ENCODE measurements at places on chromosomes 11 and 22. TPM values are rescaled to one million over a fixed set of nuclear protein-coding genes. Genes with fewer than 3 reads are reported as not detected.

- H3K27me3 ChIP-seq, result no peaks in the 10 kb centered on the region
- H3K27ac ChIP-seq, result no peak overlapping the region
- peaks cover 10% of the 10 kb centered on the region for H3K4me1 ChIP-seq
- DNase-seq, result no peak
- no peak overlapping the region for H3K4me3 ChIP-seq
Measured at GRCh38 chr11:100785148-100785983, 98.3 kb downstream of the ARHGAP42 start.

The FXYD6 gene
- 35.0 TPM for polyA plus RNA-seq

DNA sequence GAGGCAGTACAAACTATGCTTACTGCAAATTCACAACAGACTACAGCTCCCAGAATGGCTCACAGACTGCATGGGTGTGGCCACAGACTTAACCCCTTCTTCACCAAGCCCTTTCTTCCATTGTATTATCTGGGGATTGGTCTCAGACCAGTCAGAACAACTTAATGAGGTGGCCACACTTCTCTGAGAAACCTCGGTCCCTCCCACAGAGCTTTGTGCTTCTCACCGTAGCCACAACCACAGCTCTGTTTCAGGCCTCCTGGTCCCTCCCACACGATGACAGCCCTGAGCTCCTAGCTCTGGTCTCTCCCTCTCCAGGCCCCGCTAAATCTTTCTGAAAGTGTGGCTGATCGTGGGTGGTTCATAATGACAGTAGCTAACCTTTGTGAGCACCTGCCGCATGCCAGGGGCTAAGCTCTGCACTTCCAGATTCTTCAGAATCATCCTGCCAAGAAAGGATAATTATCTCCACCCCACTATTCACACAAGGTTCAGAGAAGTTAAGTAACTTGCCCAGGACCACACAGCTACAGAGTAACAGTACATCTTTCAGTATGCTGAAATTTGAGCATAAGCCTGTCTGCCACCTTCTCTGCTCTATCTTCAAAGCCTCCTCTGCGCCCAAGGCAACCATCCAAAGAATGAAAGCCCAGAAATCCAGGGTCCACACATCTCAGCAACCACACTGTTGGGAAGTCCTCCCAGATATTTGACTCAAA is 5.4 kb downstream of the PDE2A start:
- no peak for DNase-seq
- H3K27me3 ChIP-seq, result peaks cover 57% of the 10 kb centered on the region
- H3K4me1 ChIP-seq, result no peaks in the 10 kb centered on the region
- no peak overlapping the region for H3K27ac ChIP-seq
- no peak overlapping the region for H3K4me3 ChIP-seq
- H3K36me3 ChIP-seq, result no peaks in the 10 kb centered on the region

The P2RY2 gene
- 6.5 TPM for polyA plus RNA-seq

- no peaks in the 10 kb centered on the region for H3K4me1 ChIP-seq
- H3K36me3 ChIP-seq, result no peaks in the 10 kb centered on the region
- no peak overlapping the region for H3K27ac ChIP-seq
- no peak for DNase-seq
- no peak overlapping the region for H3K4me3 ChIP-seq
- no peaks in the 10 kb centered on the region for H3K27me3 ChIP-seq
Measured at GRCh38 chr11:40185793-40186192, 1273.7 kb downstream of the LRRC4C start.

DNA sequence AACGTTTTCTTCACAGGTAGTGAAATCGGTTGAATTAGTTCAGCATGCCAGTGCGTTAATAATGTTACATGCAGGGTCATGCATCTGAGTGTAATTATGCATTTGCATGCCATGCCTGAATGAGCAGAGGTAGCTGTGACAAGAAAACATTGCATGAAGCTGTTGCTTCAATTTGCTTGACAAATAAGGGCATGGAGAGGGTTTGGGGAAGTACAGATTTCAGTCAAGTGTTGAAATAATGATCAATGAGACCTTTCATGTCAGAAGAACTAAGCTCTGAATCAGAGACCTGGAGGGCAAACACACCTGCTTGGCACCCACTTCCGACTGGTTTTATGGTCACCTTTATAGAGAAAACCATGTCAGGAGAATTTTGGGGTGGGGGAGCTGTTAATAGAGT is 221.4 kb downstream of the DBX1 start:
- DNase-seq, result no peak
- no peak overlapping the region for H3K4me3 ChIP-seq
- H3K4me1 ChIP-seq, result no peaks in the 10 kb centered on the region
- H3K27ac ChIP-seq, result no peak overlapping the region

DNA sequence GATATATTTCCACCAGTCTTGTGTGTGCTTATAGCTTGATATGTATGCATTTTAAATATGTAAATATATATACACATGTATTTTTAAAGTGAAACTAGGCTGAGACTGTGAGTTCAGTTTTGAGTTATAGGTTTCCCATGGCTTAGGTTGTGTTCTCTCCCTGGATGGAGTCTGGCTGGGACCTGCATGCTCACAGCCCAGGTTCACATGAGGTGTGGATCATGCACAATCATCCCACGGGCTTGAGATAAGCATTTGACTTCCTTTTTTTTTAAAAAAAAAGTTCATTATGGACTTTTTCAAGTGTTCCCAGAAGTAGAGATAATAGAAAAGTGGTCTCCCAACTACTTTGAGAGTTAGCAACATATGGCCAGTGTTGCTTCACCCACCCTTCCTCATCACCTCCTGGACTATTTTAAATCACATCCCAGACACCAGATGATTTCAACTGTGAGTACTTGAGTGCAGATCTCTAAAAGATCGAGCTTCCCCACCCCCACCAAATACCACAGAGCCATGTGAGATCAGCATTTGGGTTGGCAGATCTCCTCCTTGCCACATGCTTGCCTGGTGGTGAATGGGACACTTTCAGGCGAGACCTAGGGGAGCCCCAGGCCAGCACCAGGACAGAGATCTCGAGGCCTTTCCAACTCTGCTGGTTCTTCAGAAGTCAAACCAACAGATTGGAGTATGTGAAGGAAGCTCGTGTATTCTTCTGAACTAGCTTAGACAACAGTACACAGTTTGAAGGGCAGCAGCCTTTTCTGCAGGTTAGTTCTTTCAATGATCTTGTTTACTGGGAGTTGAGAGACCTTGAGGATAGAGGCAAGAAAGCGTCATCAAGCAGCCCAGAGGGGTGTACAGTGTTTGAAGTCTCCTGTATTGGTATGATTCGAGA is 15.9 kb downstream of the MED15 start:
- H3K4me1 ChIP-seq, result peaks cover 3% of the 10 kb centered on the region
- no peak for DNase-seq
- H3K27me3 ChIP-seq, result no peaks in the 10 kb centered on the region

The RAB38 gene
- 0.67 TPM for polyA plus RNA-seq

DNA sequence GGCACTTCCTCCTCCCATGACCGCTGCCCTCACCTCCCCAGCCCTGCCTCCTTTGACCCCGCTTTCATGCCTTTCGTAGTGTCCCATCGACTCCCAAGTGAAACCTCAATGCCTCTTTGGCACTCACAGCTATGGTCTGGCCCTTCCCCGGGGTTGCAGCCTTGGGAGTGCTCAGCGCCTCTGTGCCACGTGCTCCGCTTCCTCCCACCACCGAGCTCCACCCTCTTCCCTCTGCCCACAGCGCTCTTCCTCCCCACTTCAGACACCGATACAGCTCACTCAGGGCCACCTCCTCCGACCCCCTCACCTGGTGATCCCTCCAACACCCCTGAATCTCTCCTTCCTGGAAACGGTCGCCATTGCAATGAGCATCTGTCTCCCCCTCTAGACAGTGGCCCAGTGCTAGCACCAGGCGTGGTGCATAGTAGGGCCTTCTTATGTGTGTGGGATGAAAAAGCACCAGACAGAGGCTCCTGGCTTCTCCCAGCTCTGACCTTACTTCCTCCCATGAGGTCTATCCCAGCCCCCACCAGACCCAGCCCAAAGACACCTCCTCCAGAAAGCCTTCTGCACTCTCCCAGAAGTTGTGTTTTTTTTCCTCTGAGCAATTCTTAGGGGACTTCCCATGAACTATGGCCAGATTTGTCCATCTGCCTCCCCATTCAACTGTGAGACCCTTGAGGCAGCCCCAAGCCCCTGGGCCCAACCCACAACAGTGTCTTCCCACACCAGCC is 16.4 kb upstream of the SCGB1A1 start:
- peaks cover 48% of the 10 kb centered on the region for H3K4me1 ChIP-seq
- peak; percentile 25 for DNase-seq
- H3K27ac ChIP-seq, result no peak overlapping the region
- no peaks in the 10 kb centered on the region for H3K27me3 ChIP-seq
- no peaks in the 10 kb centered on the region for H3K36me3 ChIP-seq

GRCh38 chr22:43272301-43272700 is 70.9 kb downstream of the SCUBE1 start:
- H3K36me3 ChIP-seq, result no peaks in the 10 kb centered on the region
- DNase-seq, result no peak
- no peak overlapping the region for H3K4me3 ChIP-seq
- H3K27me3 ChIP-seq, result peaks cover 6% of the 10 kb centered on the region

The PAX6 gene
- polyA plus RNA-seq, result 1.4 TPM

The RAB39A gene
- polyA plus RNA-seq, result 2.1 TPM

The BIK gene
- 22.7 TPM for polyA plus RNA-seq

GRCh38 chr11:115741376-115742107 is 237.3 kb upstream of the CADM1 start:
- DNase-seq, result no peak
- no peak overlapping the region for H3K27ac ChIP-seq
- no peak overlapping the region for H3K4me3 ChIP-seq
- no peaks in the 10 kb centered on the region for H3K27me3 ChIP-seq
- no peaks in the 10 kb centered on the region for H3K4me1 ChIP-seq

GRCh38 chr11:78714539-78714938 is 139.9 kb upstream of the NARS2 start:
- no peak overlapping the region for H3K27ac ChIP-seq
- no peak for DNase-seq
- H3K36me3 ChIP-seq, result no peaks in the 10 kb centered on the region
- H3K4me3 ChIP-seq, result no peak overlapping the region

The CD151 gene
- polyA plus RNA-seq, result 187 TPM

DNA sequence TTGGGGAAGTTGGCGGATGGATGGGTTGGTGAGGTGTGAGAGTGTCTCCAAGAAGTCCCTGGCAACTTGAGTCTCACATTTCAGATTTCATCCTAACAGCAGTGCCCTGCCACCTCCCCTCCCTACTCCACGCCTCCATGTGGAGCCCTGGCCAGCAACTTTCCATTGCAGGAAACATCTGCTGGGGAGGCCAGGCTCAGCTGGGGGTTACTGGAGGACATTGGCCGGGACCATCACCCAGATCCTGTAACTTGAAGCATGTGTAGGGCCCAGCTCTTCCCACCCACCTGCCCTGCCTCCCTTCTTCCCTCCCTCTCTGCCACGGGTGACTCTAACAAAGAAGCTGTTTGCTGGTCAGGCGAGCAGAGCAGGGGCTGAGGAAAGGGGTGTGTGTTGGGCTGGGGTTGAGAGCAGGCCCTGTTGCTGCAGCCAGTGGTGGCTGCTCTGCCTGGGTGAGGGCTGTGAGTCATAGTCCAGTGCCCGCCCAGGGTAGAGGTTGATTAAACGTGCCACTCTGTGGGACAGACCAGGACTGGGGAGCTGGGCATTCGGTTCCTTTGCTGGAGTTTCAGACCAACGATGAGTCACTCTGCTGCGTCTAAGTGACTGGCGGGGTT is 64.0 kb downstream of the SCN3B start:
- H3K27ac ChIP-seq, result peak overlapping the region; percentile 36
- no peak overlapping the region for H3K4me3 ChIP-seq
- peak; percentile 39 for DNase-seq
- no peaks in the 10 kb centered on the region for H3K36me3 ChIP-seq
- peaks cover 7% of the 10 kb centered on the region for H3K4me1 ChIP-seq
- no peaks in the 10 kb centered on the region for H3K27me3 ChIP-seq

GRCh38 chr11:132242632-132243031 is 872.2 kb downstream of the NTM start:
- no peak overlapping the region for H3K27ac ChIP-seq
- no peaks in the 10 kb centered on the region for H3K4me1 ChIP-seq
- no peak overlapping the region for H3K4me3 ChIP-seq
- no peak for DNase-seq

DNA sequence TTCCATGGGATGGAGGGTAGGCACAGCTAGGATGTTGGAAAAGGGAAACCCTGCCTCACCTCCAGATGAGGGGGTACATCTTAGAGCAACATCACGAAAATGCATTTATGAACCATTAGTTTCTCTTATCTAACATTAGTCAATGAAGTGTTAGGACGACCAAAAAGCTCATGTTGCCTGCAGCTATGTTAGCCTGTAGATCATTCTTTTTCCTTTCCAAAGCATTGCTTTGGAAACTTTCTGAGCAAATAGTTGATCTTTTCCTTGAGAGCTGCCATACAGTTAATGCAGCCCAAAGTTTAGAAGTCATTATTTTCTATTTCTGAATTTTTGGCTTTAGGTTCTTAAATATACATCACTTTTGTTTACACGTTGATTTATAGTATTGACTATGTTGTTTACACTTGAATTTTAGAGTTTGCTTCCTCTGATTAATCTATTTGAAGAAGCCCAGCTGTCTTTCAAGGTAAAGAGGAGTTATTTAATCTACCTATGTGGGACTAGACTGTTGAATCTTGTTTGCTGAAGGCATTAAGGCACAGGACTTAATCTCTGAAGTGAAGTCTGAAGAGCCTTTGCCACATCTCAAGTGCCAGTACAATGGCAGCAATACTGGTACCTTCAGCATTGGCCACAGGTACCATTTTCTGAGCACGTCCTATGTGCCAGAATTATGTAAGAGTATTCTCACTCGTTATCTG is 11.0 kb downstream of the POU2AF3 start:
- H3K27ac ChIP-seq, result no peak overlapping the region
- no peaks in the 10 kb centered on the region for H3K4me1 ChIP-seq
- no peak for DNase-seq
- H3K27me3 ChIP-seq, result no peaks in the 10 kb centered on the region
- H3K36me3 ChIP-seq, result no peaks in the 10 kb centered on the region
- no peak overlapping the region for H3K4me3 ChIP-seq

DNA sequence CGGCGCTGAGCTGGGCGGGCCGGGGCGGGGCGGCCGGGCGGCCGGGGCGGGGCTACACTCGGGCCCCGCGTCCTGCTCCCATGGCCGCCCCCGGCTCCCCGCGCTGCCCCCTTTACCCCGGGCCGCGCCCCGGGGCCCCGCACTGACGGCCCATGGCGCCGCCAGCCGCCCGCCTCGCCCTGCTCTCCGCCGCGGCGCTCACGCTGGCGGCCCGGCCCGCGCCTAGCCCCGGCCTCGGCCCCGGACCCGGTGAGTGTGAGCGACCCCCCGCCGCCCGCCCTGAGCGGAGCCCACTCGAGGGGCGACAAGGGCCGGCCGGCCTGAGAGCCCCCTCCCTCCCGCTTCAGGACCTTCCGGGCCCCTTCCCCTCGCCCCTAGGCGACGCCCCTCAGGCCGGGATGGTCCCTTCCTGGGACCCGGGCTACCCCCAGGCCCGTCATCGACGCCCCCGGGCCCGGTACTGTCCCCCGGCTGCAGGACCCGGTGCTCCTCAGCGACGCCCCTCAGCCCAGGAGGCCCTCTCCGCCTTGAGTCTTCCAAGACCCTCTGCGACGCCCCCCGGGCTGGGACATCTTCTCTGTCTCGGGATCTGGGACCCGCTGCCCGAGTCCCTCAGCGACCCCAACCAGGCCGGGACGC is at the start of gene KREMEN1:
TSS of gene KREMEN1 (plus strand) at position 57 of the 639 bp plus-strand sequence. CDS start at position 153, 96 bp downstream.
- peaks cover 28% of the 10 kb centered on the region for H3K4me1 ChIP-seq
- no peaks in the 10 kb centered on the region for H3K27me3 ChIP-seq
- H3K4me3 ChIP-seq, result peak within 1 kb of the TSS; percentile 87
- no peaks in the 10 kb centered on the region for H3K36me3 ChIP-seq

- DNase-seq, result no peak
- H3K27ac ChIP-seq, result no peak overlapping the region
- no peak overlapping the region for H3K4me3 ChIP-seq
- H3K36me3 ChIP-seq, result no peaks in the 10 kb centered on the region
- H3K4me1 ChIP-seq, result no peaks in the 10 kb centered on the region
Measured at GRCh38 chr11:11756718-11757117, 85.1 kb upstream of the USP47 start.

The MMP13 gene
- polyA plus RNA-seq, result not detected

The SLC25A18 gene
- polyA plus RNA-seq, result 0.38 TPM

The OR51B5 gene
- polyA plus RNA-seq, result not detected

Data from small intestine (tissue), 16 donors.